ENCODE measurements at places on chromosomes 4 and X.

DNA sequence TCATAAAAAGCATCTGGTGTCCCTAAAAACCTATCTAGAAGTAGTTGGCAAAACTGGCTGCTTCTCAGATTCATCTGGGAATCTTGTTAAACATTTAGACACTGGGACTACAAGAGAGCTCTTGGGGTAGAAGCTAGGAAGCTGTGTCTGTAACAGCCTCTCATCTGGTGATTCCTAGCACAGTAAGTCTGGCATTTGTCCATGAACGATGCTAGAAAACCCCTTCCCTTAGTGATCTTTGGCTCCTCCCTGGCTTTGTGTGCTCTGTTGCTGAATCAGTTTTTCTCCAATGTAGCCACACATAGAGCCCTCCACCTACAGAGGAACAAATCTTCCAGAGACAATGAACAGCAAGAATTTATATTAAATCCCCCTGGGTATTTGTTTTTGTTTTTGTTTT is 951.7 kb upstream of the LCORL start:
- DNase-seq = no peak

DNA sequence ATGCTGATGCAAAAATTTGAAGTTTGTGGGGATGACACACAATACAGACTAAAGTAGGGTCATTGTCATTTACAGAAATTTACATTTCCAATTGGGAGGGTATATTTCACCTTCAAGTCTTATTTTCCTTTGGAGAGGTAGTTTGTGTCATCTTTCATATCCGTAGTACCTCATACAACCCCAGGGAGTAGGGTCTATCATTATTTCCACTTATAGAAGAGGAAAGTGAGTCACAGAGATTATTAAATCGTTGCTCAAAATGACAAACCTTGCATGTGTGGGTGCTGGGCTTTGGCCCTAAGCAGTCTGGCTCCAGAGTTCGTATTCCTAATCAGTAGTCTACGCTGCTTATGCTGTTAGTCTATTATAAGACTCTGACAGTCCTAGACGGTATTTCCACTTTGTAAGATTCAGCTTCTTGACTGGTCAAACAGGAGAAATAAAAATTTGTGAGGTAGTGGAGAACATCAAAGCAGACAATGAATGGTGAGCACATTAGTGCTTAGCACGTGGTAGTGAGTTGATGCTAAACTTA is 516.5 kb downstream of the PCDH7 start:
- no peak for DNase-seq

DNA sequence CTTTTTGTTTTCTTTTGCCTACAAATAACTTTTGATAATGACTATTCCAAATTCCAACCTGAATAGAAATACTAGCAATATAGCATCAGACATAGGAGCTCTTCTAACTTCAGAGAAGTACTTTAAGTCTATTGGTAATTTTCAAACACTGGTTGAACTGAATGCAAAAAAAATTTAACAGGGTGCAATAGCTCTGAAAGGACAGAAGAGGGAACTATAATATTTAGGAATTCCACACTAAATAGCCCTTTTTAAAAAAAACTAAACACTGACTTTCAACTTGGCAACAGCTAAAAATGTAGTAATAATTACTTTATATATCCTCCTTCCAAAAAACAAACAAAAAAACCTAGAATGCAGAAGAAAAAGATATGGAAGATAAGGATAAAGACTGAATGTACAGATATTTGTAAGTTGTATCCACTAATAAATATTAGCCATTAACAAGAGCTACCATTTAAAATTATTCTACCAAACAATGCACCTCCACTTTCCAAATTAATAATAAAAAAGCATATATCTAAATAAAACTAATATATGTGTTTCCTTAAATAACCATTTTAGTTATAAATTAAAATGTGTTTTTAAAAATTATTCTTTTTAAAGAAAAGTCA is 81.4 kb downstream of the FBXW7 start:
- no peak for DNase-seq

DNA sequence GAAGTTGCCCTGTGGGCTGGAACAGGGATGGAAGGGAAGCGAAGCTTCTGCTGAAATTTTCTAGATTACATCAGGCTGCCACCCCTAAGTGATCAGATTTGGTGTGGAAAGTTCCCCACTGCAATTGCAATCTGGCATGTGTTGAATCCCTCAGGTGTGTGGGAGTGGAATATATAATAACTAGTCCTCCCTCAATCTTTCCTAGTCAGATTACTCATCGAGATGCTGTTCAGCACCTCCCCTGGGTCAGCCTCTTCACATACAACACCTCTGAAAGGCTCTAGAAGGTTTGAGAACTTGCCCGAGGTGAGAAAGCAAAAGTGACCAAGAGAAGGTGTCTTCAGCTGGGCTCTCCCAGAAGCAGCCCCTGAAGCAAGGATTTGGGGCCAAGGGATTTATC is 336.8 kb downstream of the BCOR start:
- DNase-seq = no peak

DNA sequence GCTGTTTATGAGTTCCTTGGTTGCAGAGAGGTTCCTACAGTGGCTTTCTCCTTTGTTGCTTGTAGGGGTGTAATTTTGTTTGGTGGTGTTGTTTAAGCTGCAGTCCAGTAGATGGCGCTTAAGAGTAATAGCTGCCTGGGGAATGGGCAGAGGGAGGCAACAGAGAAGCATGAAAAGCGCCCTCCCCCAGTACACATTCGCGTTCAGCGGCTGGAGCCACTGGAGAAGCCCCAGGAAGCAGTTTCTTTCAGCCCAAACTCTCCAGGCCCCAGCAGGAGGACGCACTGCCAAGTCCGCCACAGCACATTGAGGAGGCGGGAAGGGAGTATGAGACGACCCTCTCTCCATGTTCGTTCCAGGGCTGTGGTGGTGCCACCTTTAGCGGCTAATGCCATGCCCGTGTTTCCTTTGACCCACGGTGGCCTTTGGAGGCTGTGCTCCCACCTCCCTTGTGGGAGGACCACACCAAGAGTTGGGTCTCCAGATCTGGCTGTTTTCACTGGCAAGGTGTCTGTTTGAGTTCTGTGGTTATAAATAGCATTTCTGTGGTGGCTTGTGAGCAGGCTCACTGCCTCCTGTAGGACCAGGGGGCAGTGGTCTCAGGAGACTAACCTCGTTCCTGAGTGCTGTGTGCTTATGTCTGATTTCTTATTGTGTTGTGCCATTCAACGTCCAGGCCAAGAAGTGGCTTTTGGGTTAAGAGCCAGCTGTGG is 252.3 kb downstream of the ARHGAP10 start:
- DNase-seq = no peak

DNA sequence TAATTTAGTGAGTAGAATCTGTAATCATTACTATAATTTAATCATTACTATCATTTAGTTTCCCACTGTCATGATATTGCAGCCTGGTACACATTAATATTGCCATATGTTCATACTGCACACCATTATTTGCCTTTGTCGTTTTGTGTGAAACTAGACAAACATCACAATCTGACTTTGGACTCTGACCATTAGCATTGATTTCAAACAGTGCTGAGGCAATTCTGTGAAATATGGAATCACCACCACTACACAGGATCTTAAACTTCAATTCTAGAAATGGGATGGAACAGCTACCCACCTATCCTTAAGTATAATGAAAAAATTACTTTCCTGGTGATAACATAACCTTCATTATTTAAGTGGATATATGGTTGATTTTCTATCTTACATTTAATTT is 98.3 kb downstream of the SORBS2 start:
- DNase-seq = no peak

- no peak for DNase-seq
Observed at GRCh38 chr4:33058998-33059397, 2338.8 kb downstream of the PCDH7 start.

DNA sequence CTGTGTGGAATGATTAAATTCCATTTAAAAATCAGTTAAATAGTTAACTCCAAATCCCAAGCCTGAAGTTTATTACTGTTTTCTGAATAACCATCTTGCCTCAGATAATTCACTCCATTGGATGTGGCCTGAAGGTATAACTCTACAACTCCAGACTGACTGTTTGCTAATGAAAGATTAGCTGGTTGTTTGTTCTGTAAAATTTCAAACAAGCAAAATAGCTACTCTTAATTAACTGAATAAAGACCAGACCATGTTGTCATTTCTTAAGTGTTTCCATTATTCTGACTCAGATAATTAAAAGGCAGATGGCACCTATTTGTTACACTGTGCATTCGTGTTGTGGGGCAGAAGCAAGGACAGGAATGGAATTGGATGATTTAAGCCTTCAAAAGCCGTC is 78.5 kb upstream of the DDIT4L start:
- DNase-seq = no peak

DNA sequence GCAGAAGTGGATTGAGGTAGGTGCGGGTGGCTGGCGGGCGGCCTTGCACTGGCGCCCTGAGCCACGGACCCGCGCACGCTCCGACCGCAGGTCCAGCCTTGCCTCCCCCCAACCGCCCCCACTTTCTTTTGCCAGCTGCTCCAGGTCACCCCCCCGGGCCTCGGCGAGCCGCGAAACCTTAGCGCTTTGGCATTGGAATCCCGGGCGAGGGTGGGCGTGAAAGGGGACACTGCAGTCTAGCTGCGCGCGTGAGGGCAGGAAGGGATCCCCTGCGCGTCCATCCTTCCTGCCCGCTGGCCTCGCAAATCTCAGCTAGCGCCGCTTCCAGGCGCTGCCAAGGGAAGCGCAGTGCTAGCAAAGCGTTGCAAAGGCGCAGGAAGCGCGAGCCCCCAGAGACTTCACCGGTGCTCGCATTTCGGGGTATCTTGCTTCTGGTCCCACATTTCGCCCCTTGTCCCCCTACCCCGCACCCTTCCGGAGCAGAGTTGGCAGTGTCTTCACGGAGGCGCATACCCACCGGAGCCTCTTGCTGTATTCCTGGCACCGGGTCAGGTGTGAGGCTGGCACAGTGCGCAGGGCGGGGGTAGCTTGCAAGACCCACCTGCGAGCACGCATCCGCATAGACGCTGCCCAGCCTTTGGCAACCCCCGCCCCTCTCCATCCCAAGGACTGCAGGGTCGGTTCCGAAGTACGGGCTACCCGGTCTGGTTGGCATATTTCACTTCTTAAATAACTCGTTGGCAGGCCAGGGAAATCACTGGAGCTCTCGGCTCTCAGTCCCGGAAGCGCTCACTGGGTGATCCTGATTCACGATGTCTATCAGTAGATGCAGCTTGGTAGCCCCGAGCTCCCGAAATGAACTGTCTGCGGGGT is 104.4 kb downstream of the UCHL1 start:
- DNase-seq = no peak

DNA sequence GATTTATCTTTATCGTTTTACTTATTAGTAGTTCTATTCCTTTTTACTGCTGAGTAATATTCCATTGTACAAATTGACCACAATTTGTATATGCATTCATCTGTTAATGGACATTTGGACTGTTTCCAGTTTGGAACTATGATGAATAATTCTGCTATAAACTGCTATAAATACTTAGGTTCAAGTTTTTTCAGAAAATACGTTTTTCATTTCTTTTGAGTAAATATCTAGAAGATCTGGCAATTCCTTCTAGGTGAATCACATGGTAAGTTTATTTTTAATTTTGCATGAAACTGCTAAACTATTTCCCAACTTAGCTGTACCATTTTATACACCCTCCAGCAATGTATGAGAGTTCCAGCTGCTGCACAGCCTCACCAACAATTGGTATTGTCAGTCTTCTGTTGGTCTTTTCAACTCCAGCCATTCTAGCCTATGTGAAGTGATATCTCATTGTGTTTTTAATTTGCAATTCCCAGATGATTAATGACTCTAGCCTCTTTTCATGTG is 22.2 kb downstream of the LIN54 start:
- DNase-seq = peak; percentile 69

DNA sequence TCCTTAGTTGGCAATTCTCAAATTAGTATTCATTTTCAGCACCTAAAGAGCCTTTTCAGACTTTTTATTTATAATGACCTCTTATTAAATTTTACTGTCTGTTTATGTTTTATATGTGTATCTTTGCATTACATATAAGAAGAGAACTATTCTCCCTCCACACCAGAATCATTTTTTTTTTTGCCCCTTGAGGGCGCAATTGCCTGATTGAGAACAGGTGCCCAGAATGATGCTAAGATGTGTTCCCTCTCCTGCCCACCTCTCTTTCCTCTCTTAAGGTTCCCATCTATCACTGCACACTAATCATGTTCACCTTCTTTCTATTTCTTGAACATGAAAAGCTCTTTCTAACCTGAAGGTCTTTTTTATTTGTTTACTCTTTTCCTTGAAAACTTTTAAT is 44.2 kb upstream of the ADAM29 start:
- no peak for DNase-seq

DNA sequence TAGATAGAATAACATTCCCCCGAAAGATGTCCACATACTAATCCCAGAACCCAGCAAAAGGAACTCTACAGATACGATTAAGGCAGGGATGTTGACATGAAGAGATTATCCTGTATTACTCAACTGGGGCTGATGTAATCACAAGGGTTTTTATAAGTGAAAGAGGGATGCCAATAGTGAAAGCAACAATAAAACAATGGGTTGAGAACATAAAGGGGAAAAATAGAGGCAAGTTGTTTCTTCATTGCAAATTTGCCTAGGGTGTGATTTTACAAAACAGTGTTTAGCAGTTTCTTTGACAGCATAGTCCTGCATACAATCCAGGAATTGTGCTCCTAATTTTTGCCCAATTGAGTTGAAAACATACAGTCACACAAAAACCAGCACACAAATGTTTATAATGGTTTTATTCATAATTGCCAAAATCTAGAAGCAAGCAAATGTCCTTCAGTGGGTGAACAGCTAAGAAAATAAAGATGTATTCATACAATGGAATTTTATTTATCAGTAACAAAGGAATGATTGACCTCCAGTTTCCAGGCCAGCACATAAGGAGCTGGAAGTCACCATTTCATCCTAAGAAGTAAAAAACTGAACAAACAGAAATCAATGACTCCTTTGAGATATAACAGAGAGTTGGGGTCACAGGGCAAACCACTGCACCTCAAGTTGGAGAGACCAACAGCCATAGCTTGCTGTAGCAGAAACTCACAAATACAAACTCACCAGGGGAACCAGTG is 107.2 kb downstream of the CENPC start:
- peak; percentile 30 for DNase-seq

DNA sequence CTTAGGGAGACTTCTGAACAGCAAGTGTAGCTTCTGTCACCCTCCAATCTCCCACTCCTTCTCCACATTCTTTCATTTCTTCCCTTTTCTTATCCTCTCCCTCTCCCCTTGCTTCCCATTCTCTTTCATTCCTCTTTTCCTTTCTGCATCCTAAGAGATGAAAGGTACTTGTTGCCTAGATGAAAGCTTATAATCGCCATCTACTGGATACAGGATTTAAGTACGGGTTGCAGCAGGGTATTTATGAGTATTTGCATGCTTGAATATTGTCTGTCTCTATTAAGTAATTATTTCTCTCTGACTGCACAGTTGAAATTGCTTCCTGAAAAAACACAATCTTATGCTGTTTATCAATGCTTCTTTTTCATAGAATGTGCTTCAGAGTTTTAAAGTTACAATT is 174.0 kb upstream of the TENT5D start:
- DNase-seq = no peak

DNA sequence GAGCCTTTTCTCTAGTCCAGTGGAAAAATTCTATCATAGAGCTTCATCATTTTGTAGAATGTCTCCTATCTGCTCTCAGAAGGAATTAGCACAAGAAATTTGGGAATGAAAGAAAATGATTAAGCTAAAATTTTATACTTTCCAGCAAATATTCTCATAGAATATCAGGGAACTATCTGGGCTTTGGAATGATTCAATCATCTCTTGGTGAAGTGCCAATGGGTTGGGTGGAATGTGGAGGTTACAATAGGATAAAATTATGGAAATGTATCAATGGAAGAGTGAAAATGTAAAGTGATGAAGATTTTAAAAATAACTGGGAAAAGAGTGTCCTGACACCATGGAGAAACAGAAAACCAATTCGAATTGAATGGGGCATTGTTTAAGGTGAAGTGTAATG is 119.0 kb upstream of the MID1 start:
- DNase-seq = no peak

- no peak for DNase-seq
Observed at GRCh38 chrX:133923113-133923512, 62.3 kb downstream of the GPC3 start.
